ENCODE measurements at places on chromosomes 11 and 22.

GRCh38 chr11:60084631-60085273 is 3.7 kb upstream of the MS4A2 start:
- no peak for DNase-seq

DNA sequence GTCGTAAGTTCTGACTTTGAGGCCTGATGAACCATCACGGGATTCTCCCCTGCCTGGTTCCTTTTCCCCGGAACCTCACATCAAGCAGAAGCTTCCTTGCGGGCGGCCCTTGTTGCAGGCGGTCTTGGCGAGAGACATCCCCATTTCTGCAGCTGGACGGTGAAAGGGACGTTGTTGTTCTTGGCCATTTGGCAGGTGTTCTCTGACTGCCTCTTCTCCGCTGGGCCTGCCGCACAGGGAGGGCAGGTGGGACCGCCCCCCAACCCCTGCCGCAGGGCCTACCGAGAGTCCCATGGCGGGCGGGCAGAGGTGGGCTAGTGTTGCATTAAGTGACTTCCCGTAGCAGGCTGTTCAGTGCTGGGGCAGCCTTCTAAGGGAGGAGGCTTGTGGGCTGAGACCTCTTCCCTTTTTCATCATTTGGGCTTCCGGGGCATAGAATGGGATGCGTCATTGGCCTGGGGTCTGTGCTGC is 26.9 kb upstream of the GRAMD4 start:
- no peak for DNase-seq

DNA sequence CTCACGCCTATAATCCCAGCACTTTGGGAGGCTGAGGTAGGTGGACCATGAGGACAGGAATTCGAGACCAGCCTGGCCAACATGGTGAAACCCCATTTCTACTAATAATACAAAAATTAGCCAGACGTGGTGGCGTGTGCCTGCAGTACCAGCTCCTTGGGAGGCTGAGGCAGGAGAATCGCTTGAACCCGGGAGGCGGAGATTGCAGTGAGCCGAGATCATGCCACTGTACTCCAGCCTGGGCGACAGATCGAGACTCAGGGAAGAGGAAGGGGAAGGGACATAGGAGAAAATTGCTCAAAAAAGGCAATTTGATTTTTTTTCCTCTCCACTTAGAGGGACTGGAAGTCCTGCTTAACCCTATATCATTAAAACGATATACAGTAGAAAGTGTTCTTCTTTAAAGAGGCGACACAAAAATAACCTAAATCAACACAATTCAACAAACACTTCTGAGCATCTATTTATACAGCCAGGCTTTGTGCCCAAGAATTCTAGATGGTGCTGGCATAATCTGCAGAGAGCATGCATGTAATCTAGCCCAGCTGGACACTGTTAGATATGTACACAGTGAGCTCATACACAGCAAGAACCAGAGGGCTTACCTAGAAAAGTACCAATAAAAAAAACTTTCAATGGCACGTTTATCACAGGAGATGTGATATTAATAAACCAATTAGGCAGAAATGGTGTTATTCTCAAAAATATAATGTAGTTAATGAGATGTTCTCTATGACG is 20.9 kb upstream of the DENND5A start:
- DNase-seq = no peak

GRCh38 chr11:72012091-72012630 is 13.5 kb downstream of the IL18BP start:
- no peak for DNase-seq

DNA sequence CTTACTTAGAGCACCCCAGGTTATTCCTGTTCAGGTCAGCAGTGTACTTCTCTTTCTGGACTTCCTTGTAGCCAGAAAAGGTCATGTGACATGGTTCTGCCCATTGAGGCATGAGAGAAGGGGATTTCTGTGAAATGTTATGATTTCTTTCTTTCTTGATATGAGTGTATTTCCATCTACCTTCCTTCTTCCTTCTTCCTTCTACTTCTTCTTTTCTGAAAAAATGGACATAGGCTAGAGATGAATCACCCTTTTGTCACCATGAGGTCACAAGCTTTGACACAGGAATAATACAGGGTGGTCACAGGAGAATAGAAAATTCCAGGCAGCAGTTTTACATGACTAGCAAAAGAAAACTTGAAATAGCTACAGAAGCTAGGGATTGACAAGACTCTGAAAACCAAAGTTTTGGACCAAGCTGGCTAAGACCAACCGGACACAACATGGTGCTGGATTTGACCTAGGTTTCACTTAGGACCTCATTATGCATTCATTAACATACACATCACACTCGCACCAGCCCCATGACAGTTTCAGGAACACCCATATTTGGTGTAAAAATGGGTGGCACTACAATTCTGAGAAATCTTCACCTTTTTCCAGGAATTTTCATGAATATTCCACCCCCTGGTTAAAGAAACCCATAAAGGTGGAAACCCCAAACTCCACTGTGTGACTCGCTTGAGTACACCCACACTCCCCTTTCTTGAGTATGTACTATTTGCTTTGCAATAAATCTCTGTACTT is 21.2 kb upstream of the MAP6 start:
- DNase-seq = peak; percentile 5

DNA sequence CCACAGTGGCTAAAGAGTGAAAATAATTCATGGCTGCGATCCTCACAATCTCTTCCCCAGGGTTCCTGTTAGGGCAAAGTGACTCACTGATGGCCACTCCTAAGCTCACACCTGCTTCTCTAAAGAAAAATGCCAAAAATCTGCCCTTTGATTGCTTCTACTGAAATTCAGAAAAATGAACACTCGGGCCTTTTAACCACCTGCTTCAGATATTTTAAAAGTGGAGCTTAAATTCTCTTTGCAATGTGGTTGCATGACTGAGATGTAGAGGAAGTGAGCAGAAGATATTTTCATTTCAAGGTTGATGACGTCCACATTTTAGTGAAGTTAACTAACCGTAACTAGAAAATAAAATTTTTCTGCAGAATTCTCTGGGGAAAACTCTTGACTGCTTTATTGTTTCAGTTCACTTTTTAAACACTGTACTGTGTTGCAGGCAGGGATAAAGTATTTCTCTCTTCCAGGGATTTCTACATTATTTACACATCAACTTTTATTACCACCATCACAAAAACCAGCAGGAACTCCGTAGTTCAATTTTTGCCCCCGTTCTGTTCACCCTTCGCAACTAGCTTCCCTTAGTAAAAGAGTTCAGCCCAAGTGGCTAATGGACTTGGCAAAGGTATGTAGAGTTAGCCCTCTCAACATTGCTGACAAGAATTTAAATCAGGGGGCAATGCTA is 8.5 kb downstream of the RAB30 start:
- DNase-seq = peak; percentile 71

- DNase-seq = no peak
Observed at GRCh38 chr22:37014835-37015586, 4.2 kb downstream of the TST start.

GRCh38 chr11:85827748-85828639 is 17.1 kb upstream of the SYTL2 start:
- peak; percentile 97 for DNase-seq

- DNase-seq = peak; percentile 54
Observed at GRCh38 chr11:69298267-69299022, 4.5 kb downstream of the MYEOV start.

DNA sequence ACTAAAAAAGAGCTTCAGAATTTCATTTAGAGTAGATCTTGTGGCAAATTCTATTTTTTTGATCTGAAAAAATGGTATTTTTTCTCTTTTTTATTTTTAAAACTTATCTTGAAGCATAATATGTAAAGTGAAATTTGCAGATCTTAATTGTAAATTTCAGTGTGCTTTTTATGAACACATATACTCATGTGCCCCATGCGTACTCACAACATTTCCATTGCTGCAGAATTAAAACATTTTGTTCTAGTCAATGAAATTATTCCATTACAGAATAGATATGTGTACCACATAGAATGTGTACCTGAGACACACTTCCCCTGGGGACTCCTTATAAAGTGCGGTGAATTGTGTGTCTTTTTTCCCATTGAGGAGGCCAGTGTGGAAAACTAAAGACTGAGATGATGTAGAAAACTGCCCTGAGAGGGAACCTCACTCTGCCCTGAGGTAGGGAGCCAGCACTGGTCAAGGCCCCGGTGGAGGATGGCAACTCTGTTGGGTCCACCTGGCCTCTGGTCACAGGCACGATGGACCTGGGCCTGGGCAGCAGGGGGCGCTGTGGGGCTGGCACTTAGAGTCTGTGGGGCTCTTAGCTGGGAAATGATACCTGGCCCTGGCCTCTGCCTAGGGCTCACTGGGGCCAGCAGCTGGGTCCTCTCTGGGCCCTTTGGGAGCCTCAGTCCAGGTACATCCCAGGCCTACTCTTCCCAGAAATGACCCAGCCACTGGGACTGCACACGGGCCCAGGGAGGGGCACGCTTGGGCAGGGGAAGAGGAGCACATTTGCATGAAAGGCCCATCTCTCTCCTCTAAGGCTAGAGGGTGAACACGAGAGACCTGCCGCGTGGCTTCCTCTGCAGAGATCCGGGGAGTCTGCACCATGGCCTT is 77.9 kb upstream of the TOP3B start:
- DNase-seq = peak; percentile 18

GRCh38 chr11:15662285-15662684 is 547.6 kb downstream of the INSC start:
- DNase-seq = no peak

GRCh38 chr11:47466701-47467250 is 17.8 kb upstream of the RAPSN start:
- DNase-seq = peak; percentile 61

- peak; percentile 15 for DNase-seq
Observed at GRCh38 chr11:77320351-77320750, 18.9 kb upstream of the GDPD4 start.

GRCh38 chr11:35307221-35307621 is 112.1 kb downstream of the SLC1A2 start:
- no peak for DNase-seq

DNA sequence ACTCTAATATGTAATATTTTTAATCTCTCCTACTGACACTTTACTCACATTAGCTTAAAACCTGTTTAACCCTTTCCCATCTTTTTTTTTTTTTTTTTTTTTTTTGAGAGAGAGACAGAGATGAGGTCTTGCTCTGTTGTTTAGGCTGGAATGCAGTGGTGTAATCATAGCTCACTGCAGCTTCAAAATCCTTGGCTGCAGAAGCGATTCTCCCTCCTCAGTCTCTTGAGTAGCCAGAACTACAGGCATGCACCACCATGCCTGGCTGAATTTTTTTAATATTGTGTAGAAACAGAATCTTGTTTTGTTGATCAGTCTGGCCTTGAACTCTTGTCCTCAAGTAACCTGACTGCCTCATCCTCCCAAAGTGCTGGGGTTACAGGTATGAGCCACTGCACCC is 37.3 kb downstream of the PAMR1 start:
- peak; percentile 66 for DNase-seq

DNA sequence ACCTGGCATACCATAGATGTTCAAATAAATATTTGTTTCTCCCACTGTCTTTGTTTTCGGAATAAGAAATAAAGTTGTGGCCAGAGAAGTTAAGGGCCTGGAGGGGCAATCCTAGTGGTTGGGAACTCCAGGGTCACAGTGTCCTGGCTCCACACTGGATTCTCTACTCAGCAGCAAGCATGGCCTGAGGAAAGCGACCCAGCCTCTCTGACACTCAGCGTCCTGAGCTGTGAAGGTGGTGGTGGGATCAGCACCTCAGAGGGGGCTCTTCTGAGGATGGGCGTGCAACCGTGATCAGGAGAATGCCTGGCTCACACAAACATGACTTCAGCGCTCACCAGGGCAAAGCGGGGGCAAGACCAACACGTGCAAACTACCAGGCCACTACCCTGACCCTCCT is 59.9 kb downstream of the LARGE1 start:
- DNase-seq = no peak

GRCh38 chr11:63913866-63914830 is 2.8 kb downstream of the RCOR2 start:
- no peak for DNase-seq

GRCh38 chr11:125128450-125128849 is 17.0 kb upstream of the TMEM218 start:
- peak; percentile 80 for DNase-seq

GRCh38 chr22:44702479-44703198 is 635 bp downstream of the PRR5 start:
- DNase-seq = peak; percentile 51

DNA sequence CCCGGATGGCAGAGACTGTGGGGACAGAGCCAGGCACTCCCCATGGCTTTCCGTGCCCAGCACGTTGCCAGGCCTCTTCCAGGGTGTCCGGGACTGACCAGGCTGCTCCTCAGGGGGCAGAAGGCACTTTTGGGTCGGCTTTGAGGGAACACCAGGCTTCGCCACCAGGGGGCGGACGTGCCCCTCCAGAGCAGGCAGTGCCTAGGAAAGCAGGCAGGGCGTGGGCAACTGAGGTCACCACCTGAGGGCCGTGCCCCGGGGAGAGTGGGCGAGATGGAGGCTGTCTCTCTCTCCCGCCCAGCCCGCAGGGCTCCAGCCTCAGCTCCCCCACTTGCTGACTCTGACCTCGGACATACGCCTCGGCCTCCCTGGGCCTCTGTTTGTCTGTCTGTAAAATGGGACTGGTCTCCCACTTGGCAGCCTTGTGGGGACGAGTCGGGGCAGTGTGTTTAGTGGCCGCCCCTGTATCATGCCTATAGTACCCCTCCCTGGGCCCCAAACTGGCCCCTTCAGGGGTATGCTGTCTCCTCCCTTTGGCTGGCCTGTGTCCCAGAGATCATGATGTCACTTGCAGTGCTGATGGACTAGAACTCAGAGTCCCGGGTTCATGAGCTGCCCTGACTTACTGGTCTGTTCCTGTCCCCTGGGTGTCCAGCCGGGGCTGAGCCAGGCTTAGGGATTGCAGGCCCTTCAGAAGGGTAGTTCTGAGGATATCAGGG is 4.4 kb upstream of the PRR5 start:
- DNase-seq = peak; percentile 75

DNA sequence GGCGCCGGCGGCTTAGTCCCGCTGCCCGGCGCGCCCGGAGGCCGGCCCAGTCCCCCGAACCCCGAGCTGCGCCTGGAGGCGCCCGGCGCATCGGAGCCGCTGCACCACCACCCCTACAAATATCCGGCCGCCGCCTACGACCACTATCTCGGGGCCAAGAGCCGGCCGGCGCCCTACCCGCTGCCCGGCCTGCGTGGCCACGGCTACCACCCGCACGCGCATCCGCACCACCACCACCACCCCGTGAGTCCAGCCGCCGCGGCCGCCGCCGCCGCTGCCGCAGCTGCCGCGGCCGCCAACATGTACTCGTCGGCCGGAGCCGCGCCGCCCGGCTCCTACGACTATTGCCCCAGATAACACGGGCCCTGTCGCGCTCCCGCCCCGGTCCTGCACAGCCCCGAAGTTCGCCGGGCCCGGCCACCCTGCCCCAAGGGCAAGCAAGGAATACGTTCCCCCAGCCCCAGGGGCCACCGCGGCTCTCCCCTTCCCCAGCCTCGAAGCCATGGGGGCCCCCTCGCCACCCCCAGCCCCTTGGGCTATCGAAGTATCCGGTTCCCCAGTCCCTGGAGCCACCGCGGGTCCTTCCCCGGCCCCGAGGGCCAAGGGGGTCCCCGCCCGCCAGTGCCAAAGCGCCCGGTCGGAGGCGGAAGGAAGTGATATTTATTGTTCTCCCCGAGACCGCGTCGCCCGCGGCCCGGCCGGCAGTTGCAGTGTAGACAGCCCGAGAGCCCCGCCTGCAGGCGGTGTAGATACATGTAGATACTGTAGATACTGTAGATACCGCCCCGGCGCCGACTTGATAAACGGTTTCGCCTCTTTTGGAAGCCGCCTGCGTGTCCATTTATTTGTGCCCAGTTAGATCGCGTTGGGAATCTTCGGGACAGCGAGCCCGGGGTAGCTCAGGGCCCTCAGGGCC is 6.2 kb downstream of the TBX1 start:
- peak; percentile 19 for DNase-seq

GRCh38 chr22:22410121-22410520 is 98.4 kb downstream of the ZNF280B start:
- DNase-seq = peak; percentile 55

All from fibroblast of skin of scalp (primary cell).